ENCODE measurements at places on chromosomes 13 and 19.

- peak; percentile 48 for DNase-seq
Measured at GRCh38 chr19:37905946-37906868, at the start of gene WDR87. TSS of gene WDR87 (minus strand) at chr19:37906594. CDS start at chr19:37898239, 8,355 bp downstream.

DNA sequence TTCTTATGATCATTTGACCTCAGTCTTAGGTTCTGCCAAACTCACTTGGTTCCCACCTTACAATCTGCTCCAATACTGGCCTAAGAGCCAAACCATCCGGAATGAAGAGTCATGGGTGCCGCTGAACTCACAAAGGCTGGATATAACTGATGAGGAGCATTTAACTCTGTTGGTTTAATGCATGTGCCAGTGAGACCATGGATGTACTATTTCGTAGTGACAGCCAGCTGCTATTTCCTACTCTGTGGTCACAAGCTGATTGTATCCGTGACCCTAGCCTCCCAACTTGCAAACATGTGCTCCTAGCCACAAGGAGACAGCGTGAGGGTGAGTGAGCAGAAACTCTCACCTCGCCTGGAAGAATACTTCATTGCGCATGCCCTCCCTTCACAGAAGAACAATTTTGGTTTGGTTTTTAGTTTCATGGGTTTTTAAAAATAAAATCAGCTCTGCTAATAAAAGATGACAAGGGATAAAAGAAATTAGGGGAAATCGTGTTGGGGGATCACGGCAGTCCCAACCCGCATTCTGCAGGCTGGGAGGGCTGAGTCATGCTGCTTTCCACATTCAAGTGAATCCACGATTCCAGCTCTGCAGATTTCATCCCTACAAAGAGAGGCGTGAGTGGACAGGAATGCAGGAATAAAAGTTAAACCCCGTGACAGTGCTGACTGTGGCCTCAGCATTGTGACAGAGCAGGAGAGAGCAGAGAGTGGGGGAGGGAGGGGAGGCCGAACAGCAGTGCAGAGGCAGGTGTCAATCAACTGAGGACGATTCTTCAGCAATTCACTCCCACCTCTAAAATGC lies 66.8 kb upstream of the RAP2A start:
- DNase-seq: no peak

DNA sequence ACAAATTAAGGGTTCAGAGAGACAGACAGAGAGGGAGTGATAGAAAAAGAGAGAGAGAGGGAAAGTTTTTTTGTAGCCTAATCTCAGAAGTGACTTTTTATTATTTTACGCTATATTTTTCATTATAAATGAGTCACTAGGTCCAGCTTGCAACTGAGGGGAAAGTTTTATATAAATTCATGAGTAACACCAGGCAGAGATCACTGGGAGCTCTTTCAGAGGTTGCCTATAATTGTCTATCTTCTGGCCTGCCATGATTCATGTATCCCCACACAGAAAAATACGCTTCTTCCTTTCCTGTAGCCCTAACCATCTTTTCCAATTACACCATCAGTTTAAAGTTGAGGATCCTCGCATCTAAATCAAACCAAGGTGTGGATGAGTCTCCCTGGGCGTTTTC lies 467.9 kb downstream of the SLITRK1 start:
- no peak for DNase-seq

DNA sequence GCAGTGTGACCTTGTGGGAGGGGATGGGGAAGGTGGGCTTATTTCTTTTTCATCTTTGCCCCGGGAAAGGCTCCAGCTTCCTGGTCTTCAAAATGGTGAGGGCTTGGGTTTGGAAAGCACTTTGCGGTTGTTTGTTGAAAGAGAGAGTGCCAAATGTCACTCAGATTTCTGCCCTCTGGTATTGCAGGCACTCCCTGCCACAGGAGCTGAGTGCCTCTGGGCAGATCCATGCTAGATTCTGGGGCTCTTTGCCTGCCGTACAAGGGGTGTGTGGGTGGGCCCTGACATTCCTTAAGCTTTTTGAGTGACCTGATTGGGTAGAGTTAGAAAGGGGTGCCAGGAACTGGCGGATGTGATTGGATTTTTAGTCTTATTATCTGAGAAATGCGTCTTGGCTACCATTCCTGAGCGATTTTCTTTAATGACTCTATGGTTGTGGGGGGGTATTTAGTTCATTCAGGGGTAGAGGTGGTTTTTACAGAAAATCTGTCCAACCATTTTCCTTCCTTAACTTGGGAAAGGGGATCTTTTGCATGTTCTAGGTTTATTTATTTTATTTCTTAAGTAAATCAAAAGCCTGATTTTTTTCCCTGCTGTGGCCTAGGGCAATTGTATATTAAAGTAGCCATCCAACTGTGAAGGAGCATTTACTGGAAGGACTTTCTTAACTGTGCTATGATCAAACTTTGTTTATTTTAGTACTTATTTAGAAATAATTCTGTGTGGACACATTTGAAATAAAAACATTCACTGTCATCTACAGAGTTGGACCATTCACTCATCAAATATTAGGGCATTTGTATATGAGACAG lies 3.2 kb downstream of the ARHGAP35 start:
- DNase-seq: no peak

GRCh38 chr13:51996641-51997040 lies 14.6 kb downstream of the ATP7B start:
- no peak for DNase-seq

DNA sequence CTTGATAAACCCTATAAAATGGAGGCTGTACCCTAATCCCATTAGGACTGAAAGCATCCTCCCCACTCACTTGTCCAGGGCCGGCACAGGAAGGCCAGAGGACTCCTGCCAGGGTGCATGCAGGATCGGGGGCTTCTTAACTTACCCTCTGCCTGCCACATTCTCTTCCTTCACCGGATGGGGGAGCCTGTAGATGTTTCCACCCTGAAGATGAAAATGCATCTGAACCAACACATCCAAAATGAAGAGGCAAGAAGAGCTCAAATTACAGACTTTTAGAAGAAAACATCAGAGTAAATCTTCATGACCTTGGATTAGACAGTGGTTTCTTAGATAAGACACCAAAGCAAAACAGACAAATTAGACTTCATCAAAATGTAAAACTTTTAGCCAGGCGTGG lies 25.9 kb upstream of the NAPA start:
- no peak for DNase-seq

- DNase-seq: no peak
Measured at GRCh38 chr13:104571161-104571892, 1505.1 kb upstream of the SLC10A2 start.

DNA sequence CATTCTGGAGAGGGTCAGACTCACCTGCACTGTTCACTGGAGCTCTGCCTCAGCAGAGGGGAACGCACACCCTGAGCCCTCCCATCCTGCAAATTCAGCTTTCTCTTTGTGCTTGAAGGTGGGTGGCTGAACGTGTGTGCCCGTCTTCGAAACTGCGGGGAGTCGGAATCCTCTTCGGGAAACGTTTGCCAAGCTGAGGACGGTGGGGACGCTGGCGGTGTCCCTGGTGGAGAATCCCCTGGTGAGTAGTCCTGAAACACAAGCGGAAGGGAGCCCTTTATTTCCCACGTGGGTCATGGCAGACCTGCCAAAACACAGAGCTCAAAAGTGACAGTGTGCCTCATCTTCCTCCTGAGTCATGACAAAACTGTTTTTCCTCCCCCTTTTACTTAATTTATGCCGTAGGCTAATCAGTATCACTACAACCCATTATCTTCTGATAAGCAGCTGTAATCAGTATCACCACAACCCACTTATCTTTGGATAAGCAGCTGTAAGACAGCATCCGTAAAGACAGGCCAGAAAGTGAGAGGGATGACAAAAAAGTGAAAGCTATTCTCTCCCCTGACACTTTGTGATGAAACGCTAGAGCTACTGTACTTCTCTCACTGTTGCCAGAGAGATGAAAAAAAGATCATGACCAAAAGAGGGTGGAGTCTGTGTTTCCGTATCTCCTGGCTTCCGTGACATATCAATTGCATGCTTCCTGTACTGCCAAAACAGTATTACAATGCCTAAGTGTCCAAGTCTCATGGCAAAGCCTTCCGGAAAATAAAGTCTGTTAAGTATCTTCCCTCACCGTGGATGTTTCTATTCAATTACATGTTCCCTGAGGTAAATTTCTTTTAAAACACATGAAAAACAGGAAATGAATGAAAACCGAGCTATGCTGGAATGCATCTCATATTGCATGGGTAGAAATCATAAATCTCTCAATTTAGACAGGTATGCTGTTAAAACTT lies 155.5 kb downstream of the TBC1D4 start:
- peak; percentile 17 for DNase-seq

DNA sequence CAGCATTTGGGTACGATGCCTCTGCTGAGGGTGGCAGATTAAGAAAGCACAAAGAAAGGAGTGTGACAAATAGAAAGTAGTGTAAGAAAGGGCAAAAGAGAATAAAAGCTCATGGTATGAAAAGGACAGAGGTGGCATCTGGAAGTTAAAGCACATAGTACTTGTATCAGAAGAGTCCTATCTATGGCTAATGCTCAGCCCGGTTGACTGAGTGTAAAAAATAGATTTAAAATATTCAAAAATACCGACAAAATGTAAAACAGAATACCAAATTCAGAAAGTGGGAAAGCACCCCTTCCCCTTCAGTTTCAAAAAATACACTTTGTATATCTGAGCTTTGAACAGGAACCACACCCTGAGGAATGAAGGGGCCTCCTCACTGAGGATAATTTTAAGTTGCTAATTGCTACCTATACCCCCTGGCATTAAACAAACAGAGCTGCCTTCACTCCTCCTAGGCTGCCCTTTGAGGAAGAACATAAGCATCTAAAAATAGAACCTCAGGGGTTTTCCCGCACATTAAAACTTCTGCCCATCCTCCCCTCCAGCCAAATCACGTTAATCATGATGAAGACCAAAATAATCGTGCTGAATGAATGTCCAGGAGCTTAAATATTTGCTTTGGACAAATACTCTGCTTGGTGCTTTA lies 43.3 kb downstream of the DLEU7 start:
- no peak for DNase-seq

DNA sequence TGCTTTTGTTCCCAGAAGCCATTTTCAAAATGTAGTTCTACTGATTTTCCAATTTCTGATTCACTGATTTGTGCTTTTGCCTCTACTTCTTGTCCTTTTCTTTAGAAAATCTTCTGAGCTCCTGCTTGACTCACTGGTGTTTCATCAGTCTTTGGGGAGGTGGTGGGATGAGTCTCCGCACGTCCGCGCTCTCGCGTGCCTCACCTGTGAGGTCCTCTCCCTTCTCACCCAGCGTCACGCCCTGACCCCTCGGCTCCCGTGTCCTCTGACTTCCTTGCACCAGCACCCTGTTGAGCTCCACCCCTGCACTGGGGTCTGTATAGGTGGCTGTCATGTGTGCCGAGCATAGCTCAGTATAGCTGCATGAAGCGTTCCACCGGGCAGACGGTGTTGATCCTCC lies 52.7 kb upstream of the MCF2L start:
- no peak for DNase-seq

- no peak for DNase-seq
Measured at GRCh38 chr13:49026851-49027250, 51.1 kb downstream of the FNDC3A start.

DNA sequence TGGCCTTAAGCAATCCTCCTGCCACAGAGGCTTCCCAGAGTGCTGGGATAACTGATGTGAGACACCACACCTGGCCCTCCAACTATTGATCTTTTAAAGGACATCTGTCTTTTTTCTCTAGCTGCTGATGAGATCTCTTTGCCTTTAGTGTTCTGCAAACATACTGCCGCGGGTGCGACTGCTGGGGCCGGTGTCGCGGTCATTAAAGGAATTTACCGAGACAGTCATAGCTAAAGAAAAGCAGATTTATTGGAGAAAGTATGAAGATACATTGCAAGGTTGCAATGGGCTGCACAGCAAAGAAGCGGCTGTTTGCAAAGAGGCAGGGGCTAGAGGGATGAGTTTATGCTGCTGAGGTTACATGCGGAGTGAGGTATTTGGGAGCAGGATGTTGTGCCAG lies 31.2 kb upstream of the LRRC4B start:
- DNase-seq: no peak

- DNase-seq: no peak
Measured at GRCh38 chr13:39410096-39410901, 192.7 kb downstream of the LHFPL6 start.

GRCh38 chr19:5665781-5666513 lies 14.4 kb downstream of the MICOS13 start:
- no peak for DNase-seq

GRCh38 chr13:20703780-20704458 lies 420 bp downstream of the IL17D start:
- peak; percentile 92 for DNase-seq

- DNase-seq: peak; percentile 8
Measured at GRCh38 chr13:94968040-94968756, 255.9 kb upstream of the SOX21 start.

DNA sequence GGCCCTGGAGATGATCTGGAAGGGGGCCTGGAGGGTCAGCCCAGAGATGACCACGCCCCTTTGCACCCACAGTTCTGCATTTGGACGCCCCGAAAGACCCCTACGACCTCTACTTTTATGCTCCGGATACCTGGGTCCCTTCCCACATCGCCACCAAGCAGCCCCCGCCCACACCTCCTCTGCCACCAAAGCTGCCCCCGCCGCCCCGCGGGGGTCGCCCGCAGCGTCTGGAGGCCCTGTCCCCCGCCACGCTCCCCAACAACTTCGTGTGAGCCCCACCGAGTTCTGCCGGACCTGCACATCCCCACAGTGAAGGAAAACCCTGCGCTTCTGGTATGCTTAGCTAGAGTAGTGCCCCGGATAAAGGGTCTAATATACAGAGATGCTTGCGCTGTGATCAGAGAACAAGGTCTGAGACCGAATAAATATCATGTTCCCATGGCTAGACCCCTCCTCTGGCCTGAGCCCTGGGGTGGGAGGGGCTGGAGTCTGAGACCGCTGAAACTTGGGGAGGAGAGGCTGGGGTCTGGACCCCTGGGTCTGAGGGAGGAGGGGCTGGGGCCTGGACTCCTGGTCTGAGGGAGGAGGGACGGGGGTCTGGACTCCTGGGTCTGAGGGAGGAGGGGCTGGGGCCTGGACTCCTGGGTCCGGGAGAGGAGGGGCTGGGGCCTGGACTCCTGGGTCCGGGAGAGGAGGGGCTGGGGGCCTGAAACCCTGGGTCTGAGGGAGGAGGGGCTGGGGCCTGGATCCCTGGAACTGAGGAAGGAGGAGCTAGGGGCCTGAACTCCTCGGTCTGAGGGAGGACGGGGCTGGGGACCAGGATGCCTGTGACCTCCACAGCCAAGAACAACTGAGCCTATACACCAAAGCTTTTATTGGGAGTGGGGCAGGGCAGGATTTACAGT lies 3.6 kb downstream of the GFY start:
- DNase-seq: no peak

GRCh38 chr19:15769586-15769985 lies 17.9 kb upstream of the OR10H5 start:
- DNase-seq: no peak

DNA sequence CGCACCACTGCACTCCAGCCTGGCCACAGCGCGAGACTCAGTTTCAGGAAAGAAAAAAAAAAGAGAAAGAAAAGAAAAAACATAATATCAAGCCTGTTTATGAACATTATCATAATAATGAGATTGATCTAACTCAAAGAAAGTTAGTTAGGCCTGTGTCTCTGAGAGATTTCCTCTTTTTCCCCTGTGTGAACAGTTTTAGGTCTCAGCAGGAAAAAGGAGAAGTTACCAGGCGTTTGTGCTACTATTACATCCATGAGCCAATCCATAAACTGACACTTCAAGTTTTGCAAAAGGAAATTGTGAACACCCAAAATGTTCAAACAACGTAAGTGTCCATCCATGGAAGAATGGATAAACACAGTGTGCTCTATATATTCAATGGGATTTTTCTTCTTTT lies 3.8 kb downstream of the TARM1 start:
- no peak for DNase-seq

Measured in GM12892 (cell line).